Stimulated activated CD4-positive, alpha-beta T cell treated with anti-CD3 and anti-CD28 coated beads, Interleukin-12 subunit alpha, Interleukin-12 subunit beta, amount 100 ng/mL, for 48 hours (primary cell): ENCODE measurements at places on chromosomes 12 and 14.

- no peak for DNase-seq
Measured at GRCh38 chr14:33369972-33370371, 431.3 kb downstream of the NPAS3 start.

DNA sequence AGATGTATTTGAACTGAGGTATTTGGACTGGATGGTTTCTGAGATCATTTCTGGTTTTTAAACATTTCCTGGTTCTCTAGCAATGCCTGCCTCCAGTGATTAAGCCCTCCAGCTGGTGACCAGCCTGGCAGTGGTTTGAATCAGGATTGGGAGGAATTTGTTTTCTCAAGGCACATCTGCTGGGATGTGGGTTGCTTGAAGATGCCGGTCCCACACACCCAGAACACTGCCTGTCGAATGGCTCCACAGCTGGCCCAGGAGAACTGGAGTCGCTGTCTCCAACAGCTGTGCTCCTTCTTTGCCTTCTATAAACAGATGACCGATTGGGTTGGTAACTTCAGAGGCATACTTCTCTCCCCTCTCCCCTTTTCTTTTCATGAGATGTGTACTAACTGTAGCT lies 258.0 kb upstream of the DDHD1 start:
- no peak for DNase-seq

DNA sequence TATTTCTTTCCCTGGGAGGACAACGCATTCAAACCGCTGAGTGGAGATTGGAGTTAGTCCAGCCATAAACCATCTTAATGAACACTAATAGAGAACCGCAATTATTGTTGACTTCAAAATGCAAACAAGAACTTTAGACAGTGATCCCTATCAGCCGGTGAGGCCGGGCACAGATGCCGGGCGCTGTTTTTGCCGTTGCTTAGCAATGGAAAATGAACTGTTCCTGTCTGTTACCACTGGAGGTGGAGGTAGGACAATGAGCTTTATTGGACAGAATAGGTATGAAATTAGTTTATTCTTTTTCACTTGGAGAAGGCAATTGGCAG lies 216.8 kb downstream of the TTC8 start:
- no peak for DNase-seq

- no peak for DNase-seq
Measured at GRCh38 chr14:58566979-58567378, 70.8 kb upstream of the DACT1 start.

- DNase-seq = no peak
Measured at GRCh38 chr14:92659765-92660561, 88.5 kb downstream of the LGMN start.

GRCh38 chr14:22556021-22556989 lies 32.7 kb downstream of the DAD1 start:
- peak; percentile 96 for DNase-seq

- peak; percentile 43 for DNase-seq
Measured at GRCh38 chr14:52352061-52352491, 38.0 kb downstream of the PTGER2 start.

GRCh38 chr12:57888409-57889157 lies 42.1 kb upstream of the CTDSP2 start:
- DNase-seq = peak; percentile 14
